ENCODE measurements at places on chromosomes 5 and 9.

GRCh38 chr9:2208991-2209390 lies 193.8 kb downstream of the SMARCA2 start:
- DNase-seq, result no peak

DNA sequence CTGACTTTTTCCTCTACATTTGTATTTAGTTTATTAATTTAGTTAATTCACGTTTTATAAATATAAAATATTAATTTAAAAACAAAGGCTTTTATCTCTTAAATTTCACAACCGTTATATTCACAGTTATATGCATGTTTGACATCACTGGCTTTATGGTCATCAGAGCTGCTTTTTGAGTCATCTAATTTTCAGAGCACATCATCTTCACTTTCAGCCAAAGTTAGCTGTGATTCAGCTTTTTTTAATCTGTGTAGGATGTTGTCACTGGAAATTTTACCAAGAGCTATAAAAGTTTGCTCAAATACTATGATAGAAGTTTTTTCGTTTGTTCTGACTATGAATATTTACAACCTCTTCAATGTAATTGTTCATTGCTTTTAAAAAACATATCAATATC lies 12.4 kb downstream of the CDC37L1 start:
- DNase-seq, result no peak

GRCh38 chr5:7793895-7794294 lies 57.0 kb downstream of the CFAP90 start:
- DNase-seq, result no peak

DNA sequence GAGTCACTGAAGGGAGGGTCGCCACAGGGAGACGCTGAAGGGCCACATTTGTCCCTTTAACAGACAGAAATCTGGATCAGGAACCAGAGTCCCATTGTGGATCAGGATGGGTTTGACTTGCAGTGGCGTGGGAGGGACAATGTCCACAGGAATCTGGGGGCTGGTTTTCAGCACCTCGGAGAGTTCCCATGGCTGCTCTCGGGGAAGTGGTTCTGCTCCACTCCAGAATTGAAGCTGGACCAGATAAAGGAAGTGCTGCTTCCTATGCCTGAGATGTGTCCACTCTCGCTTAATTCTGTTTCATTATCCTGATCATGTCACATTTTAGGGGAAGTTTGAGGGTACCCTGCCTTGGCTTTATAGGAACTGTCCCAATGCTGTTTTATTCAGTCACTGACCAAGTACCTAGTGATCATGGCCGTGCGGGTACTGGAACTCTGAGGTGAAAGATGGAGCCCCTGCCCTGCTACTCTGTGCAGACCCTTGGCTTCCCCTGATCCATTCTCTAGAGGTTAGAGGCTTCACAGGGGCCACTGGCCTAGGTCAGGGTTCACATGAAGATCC lies 28.7 kb downstream of the ENHO start:
- DNase-seq, result peak; percentile 3

DNA sequence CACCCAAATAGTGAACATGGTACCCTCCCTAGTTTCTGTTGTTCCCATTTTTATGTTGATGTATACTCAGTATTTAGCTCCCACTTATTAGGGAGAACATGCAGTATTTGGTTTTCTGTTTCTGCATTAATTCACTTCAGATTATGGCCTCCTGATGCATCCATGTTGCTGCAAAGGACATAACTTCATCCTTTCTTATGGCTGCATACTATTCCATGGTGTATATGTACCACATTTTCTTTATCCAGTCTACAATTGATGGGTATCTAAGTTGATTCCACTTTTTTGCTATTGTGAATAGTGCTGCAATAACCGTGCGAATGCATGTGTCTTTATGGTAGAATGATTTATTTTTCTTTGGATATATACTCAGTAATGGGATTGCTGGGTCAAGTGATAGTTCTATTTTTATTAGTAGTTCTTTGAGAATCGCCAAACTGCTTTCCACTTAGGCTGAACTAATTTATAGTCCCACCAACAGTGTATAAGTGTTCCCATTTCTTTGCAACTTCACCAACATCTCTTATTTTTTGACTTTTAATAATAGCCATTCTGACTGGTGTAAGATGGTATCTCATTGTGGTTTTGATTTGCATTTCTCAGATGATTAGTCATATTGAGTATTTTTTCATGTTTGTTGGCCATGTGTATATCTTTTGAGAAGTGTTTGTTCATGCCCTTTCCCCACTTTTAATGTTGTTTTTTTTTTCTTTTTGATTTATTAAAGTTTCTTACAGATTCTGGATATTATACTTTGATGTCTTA lies 79.6 kb downstream of the SMIM15 start:
- DNase-seq, result no peak

- no peak for DNase-seq
These were observed 530.2 kb upstream of the FAM174A start for GRCh38 chr5:100004969-100005368.

- no peak for DNase-seq
These were observed at the start of gene LRRC70 for GRCh38 chr5:62578540-62578939. Gene LRRC70 (plus strand): TSS chr5:62578819. CDS start chr5:62579439, 620 bp downstream.

- no peak for DNase-seq
These were observed 16.5 kb downstream of the DNAJA1 start for GRCh38 chr9:33041432-33042188.

DNA sequence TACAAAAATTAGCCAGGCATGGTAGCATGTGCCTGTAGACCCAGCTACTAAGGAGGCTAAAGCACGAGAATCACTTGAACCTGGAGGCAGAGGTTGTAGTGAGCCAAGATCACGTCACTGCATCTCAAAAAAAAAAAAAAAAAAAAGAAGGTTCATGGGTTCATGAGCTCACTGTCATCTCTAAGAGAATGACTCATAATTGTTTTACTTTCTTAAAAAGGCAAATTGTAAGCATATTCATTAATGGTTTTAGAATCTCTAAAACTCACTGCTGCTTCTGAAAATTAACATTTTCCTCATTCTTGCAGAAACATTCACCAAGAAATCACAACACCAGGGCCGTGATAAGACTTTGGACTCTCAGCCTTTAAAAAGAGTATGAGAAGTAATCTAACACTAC lies 103.6 kb downstream of the GNA14 start:
- DNase-seq, result no peak

- no peak for DNase-seq
These were observed 62.5 kb downstream of the RASGRF2 start for GRCh38 chr5:81022688-81023084.

GRCh38 chr5:85266692-85267091 lies 882.0 kb upstream of the EDIL3 start:
- no peak for DNase-seq

GRCh38 chr5:158701406-158702177 lies 398.1 kb downstream of the EBF1 start:
- no peak for DNase-seq

DNA sequence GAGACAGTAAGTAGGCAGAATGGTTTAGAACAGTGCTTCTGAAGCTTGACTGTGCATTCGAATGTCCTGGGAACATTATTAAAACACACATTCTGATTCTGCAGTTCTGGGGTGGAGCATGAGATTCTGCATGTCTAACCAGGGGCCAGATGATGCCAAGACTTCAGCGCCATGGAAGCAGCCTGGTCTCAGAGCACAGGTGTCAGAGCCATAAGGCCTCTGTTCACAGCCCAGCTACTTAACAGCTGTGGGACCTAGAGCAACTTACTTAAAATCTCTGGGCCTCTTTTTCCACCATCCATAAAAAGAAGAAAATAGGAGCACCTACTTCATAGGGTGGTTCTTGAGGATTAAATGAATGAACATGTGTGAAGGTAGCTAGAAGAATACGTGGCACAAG lies 84.0 kb downstream of the GNAQ start:
- DNase-seq, result no peak

DNA sequence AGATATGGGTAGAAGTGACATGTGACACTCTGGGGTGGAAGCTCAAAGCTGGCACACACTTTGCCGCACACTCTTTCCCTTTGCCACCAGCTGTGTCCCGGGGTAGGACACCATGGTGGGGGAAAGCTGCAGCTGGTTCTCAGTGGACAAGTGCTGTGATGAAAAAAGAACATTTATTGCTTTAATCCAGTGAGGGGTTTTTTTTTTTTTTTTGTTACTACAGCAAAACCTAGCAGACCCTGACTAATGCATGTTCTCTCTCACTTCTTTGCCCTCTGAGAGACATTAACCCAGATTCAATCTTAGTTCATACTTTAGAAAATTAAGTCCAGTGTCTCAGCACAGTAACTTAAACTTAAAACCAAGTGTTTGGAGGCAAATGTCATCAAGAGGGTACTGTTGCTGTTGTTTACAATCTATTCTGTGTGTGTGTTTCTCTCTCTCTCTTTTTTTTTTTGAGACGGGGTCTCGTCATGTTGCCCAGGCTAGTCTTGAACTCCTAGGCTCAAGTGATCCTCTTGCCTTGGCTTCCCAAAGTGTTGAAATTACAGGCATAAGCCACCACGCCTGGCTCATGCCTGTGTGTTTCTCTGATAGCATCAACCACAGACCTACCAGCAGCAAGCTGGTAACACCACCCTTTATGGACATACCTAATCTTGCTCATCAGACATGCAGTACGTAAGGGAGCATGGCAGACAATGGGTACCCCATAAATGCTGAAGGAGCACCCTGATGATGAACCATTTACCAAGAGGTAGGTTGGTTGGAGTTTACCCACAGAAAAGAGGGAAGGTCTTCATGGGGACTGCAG lies 84.7 kb upstream of the TBC1D2 start:
- DNase-seq, result no peak

- DNase-seq, result no peak
These were observed 15.3 kb downstream of the FAM169A start for GRCh38 chr5:74850789-74851425.

- no peak for DNase-seq
These were observed 145.2 kb downstream of the SLC25A46 start for GRCh38 chr5:110884005-110884404.

DNA sequence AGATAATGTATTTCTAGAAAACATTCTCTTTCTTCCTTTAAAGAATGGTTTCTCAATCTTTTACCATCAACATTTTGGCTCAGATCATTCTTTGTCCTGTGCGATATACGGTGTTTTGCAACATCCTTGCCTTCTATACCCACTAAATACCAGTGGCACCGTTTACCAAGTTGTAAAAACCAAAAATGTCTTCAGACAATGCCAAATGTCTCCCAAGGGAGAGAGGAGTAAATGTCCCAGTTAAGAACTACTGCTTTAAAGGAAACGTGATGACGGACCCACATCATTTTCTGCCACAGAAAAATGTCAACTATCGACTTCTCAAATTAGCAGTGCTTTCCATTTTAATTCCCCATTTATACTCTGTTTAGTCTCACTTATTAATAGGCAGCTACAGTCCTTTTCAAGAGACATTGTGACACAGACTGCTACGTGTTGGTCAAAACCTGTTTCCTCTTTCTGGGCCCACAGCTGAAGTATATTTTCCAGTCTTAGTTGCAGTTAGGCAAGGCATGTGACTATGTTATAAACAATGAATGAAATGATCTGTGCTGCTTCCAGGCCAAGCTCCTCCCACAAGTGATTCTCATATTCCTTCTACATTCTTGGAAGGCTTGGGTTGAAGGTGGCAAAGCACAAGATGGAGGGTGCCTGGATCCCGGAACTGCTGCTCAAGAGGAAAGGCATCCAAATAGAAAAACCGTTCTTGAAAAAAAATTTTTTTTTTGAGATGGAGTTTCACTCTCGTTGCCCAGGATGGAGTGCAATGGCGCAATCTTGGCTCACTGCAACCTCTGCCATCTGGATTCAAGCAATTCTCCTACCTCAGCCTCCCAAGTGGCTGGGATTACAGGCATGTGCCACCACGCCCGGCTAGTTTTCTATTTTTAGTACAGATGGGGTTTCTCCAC lies 8.8 kb downstream of the PRXL2C start:
- DNase-seq, result no peak

DNA sequence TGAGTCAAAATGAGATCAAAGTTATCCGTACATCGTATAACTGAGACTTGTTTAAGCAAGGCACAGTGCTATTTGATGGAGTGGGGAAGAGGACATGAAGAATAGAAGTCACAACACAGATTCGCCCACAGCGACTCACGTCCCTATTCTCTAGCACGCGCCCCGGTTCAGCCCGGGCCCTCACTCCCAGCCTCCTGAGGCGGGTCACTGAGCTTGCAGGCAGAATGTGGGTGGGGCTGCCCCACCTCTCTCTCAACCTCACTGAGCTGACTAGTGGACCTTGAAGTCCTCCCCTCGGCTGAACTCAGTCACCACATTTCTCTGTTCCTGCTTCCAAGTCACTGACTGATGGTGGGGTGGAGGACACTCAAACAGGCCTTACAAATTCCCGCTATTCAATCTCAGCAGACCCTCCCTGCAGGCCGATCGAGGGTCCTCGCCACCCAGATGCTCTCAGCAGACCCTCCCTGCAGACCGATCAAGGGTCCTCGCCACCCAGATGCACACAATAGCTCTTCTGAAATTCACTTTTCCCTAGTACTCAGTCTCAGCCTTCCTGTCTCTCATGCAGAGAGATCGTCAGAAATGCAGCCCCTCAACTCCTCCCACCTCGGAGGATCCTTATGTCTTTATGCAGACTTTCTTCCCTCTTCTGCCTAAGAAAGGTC lies 12.9 kb downstream of the GLDC start:
- no peak for DNase-seq

DNA sequence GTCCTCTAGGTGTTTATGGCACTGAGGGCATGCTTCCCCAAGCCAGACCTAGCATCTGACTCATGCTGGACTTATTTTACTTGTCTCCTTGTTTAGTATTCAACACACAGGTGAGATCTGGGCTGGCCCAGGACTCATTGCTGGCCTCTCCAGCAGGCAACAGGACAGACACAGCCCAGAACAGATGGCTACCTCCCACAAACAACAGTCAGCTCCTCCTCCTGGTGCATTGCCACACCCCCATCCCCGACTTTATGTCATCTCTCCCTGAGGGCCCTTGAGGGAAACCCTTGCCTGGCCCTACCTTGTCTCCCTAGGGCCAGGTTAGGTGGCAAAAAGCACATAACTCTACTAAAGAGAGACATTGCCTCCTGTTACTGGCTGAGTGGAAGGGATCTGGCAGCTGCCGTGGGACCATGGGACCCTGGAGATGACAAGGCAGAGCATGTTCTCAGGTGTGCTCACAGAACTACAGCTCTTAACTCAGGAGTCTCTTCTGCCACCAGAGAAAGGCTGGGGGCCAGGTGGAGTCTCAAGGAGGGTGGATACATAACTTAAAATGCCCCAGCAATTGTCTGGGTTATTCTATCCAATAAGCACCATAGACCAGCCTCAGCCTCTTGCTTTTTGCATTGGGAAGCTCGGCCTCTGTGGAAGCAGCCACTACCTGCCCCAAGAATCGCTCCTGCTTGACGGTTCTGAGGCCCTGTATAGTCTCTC lies 2.3 kb downstream of the ACSL6 start:
- no peak for DNase-seq

- DNase-seq, result no peak
These were observed 24.2 kb upstream of the MYORG start for GRCh38 chr9:34400686-34401602.

All from stimulated activated CD4-positive, alpha-beta T cell treated with anti-CD3 and anti-CD28 coated beads, Interleukin-12 subunit alpha, Interleukin-12 subunit beta, amount 100 ng/mL, for 24 hours (primary cell).